GM12892 (cell line): ENCODE measurements at places on chromosomes 3 and 15.

- DNase-seq, result peak; percentile 37
Observed at GRCh38 chr3:9205345-9206143, 43.9 kb downstream of the SRGAP3 start.

- no peak for DNase-seq
Observed at GRCh38 chr3:14265246-14265962, 86.8 kb downstream of the LSM3 start.

GRCh38 chr15:66133247-66133885 is 120.2 kb downstream of the MEGF11 start:
- no peak for DNase-seq

- DNase-seq, result no peak
Observed at GRCh38 chr3:13950042-13950441, 70.2 kb upstream of the WNT7A start.

DNA sequence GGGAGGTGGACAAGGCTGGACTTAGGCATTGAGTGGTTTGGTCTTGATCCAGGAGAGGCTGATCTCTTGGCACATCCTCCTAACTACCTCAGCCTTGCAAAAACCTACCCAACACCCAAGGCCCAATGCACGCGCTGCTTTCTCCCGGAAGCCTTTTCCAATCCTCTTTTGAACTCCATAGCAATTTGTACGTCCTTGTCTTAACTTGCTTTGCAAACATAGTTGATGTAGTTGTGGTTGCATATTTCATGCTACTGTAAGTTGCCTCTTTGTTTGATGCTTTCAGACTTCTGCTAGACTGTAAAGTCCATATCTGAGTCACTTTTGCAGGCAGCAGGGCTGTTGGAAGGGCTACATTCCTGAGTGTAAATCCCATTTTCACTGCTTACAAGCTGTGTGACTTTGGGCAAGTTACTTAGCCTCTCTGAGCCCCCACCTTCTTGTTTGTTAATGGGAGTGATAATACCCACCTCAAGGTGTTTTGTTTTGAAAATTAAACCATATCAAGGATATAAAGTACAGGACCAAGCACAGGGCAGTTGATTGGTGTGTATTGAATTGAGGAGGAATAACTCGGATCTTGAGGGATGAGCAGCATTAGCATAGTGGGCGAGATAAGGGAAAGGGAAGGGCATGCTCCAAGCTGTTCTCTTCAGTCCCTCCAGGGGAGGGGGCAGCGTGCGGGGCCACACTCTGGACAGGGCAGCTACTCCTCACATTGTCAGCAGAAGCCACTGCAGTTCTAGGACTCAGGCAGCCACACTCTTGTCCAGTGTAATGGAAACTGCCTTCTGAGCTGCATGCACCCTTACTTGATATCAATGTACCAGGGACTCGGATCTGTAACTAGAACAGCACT is 28.8 kb downstream of the SIAH2 start:
- DNase-seq, result no peak

- no peak for DNase-seq
Observed at GRCh38 chr15:66306381-66306780, 13.0 kb downstream of the DIS3L start.

DNA sequence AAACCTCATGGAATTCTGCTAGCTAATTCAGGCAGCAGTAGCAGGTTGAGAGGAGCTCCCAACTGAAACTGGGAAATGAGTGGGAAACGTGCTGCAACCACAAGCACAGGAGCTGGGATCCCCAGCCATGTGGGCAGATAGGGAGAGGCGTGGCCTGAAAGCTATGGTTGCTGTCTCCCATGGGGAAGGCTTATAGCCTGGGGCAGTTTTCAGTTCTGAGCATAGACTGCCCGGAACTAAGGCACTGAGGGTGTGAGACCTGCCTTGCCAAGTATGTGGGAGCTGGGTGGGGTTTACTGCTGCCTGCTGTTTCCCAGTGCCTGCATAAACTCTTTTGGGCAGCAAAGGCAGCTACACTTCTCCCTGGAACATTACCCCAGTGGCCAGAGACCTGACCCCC is 229.5 kb downstream of the TUSC7 start:
- no peak for DNase-seq

GRCh38 chr3:57596495-57597126 is 533 bp downstream of the ARF4 start:
- peak; percentile 19 for DNase-seq

DNA sequence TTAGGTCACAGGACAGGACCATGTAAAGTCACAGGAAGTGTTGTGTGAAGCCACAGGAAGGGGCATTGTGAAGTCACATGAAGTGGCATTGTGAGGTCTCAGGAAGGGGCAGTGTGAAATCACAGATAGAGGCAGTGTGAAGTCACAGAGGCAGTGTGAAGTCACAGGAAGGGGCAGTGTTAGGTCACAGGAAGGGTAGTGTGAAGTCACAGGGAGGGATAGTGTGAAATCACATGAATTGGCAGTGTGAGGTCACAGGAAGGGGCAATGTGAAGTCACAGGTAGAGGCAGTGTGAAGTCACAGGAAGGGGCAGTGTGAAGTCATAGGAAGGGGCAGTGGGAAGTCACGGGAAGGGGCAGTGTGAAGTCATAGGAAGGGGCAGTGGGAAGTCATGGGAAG is 37.9 kb downstream of the GASK1A start:
- DNase-seq, result no peak

- DNase-seq, result no peak
Observed at GRCh38 chr3:58335652-58335947, 2.9 kb downstream of the PXK start.

DNA sequence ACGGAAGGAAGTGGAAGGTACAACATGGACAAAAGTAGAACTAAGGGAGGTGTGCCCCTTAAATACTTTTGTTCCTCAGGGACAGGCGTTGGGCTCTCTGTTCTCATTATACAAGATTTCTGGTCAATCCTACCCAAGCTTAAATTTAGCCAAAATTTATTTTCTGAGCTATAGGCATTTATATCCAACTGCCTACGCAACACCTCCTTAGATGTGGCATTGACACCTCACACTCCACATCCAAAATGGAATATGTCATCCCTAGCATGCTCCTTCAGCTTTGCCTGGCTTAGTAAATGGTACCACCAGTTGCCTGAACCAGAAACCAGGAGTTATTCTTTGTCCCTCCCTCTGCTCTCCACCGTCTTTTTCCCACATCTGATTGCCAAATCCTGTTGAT is 26.2 kb downstream of the FANCD2OS start:
- no peak for DNase-seq

GRCh38 chr15:75554717-75555116 is 24.4 kb downstream of the PTPN9 start:
- DNase-seq, result no peak

DNA sequence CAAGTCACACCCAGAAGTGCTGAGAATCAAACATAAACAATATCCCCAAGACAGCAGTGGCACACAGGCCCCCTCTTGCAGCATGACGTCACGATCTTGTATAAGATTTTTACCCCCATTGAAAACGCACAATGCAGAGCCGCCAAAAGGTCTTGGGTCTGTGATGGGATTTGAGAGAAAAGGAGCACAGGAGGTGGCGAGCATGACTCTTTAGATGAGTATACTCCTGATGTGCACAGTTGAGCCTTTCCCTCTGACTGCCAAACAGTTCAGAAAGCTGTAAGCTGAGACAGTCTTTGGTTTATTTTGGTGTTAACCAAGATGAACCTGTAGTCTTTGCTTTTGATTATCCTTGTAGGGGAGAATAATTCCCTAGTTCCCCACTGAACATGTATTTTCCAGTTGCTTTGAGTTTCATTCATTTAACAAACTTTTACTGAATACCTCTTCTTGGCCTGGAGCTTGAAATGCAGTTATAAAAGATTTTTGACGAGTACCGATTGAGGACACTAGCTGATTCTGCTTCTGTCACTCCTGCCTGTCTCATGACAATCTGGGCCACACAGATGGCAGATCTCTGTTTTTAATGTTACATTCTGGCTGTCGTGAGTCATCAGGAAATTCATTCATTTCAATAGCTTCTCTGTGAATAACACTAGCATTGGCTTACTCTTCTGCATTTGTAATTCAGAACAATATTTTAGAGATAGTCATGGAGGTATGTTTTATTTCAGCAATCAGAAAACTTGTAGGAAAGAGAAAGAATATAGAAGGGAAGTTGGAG is 28.9 kb downstream of the CFAP91 start:
- DNase-seq, result no peak

DNA sequence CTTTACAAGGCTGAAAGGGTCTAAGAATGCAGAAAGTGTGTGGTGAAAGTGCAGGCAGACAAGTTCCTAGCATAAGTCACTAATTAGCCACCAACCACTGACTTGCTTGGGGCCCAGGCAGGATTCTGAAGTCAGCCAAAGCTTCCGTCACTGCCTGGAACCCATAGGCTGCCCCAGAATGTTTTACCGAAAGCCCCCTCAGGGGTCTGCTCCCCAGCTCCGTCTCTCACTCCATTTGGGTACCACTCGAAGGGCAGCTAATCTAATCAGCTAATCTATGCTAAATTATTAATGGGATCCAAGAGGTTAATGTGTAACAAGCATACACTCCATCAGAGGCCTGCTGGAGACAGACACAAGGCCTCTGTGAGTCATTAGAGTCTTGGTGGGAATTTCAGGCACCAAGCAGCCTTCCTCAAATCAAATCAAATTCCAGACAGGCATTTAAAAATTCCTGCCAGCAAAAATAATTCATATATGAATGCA is 13.2 kb downstream of the ADAMTS9 start:
- DNase-seq, result no peak

- no peak for DNase-seq
Observed at GRCh38 chr3:48280881-48281280, 40.0 kb downstream of the ZNF589 start.

DNA sequence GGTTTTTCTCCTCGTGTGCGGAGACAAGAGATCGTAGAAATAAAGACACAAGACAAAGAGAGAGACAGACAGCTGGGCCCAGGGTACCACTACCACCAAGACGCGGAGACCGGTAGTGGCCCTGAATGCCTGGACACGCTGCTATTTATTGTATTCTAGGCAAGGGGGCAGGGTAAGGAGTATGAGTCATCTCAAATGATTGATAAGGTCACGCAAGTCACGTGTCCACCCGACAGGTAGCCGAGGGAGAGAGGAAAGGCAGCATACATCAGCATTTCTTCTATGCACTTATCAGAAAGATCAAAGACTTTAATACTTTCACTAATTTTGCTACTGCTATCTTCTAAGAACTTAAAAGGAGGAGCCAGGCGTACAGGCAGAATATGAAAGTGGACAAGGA is 28.2 kb downstream of the MYL3 start:
- no peak for DNase-seq

DNA sequence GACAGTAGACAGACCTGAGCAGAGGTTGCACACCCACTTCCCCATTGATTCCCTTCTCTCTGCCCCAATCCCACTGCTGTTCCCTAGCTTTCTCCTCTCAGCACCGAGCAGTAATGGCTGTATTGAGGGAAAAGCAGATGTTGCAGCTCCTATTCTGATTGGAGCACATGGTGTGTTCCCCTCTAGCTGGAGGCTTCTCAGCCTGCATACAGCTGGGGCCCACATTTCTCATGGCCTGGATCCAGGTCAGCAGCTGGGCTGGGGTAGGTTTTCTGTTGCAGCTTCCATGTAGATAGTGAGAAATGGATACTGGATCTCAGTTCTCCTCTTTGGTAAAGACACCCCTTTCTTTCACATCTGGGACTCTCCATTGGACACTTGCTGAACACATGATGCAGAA is 50.1 kb downstream of the RYR3 start:
- no peak for DNase-seq

GRCh38 chr3:56960234-56960917 is 100.1 kb upstream of the SPATA12 start:
- DNase-seq, result no peak

- DNase-seq, result no peak
Observed at GRCh38 chr3:51937611-51938450, 3.9 kb downstream of the RRP9 start.

DNA sequence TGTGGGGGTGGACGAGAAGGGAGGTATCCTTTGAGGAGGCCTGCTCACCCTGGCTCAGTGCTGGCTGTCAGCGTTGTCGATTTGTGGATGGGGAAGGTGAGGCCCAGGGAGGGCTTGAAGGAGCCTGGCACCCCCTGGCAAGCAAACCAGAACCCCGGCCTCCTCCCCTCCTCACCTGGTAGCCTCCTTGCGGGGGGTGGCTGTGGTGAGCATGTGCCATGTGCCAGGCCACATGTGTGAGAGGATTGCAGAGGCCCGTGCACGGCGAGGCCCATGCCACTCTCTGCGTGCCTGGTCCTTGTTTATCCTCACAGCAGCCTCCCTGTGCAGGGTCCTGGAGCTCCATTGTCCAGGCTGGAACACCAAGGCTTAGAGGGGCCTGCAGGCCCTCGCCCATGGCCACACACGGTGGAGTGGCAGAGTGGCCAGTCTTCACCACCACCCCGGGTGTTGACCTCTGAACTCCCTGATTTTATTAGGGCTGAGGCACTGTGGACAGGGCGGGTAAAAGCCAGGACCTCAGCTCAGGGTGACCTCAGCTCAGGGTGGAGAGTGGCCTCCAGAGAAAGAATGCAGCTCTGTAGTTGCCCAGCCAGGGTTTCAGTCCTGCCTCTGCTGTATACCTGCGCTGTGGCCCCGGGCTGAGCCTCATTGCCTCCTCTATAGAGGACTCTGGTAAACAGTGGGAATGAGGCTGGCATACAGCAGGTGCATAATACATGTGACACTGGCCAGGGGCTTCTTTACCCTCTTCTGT is 29.1 kb downstream of the HDAC11 start:
- DNase-seq, result no peak

GRCh38 chr15:77634266-77634962 is 1.7 kb upstream of the LINGO1 start:
- DNase-seq, result peak; percentile 62

- no peak for DNase-seq
Observed at GRCh38 chr3:56867671-56868070, 65.9 kb upstream of the ARHGEF3 start.

GRCh38 chr3:66037986-66038369 is 740 bp downstream of the MAGI1 start:
- peak; percentile 10 for DNase-seq

DNA sequence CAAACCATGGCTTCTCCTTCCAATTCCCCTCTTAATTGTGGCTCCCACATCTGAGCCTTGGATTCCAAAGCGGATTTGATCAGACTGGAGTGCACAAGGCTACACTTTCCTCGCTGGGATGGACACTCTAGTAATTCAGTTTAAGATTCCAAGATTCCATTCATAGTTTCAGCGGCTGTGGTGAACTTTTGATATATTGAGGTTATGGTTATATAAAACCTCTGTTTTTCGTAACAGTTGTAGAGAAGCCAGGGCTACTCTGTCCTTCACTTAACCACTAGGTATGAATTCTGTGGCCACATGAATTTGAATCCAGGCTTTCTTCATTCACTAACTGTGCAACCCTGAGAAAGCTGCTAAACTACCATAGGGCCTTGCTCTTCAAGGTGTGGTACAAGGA is 67.9 kb upstream of the KY start:
- DNase-seq, result no peak

- DNase-seq, result no peak
Observed at GRCh38 chr3:30112902-30113484, 493.4 kb upstream of the TGFBR2 start.

DNA sequence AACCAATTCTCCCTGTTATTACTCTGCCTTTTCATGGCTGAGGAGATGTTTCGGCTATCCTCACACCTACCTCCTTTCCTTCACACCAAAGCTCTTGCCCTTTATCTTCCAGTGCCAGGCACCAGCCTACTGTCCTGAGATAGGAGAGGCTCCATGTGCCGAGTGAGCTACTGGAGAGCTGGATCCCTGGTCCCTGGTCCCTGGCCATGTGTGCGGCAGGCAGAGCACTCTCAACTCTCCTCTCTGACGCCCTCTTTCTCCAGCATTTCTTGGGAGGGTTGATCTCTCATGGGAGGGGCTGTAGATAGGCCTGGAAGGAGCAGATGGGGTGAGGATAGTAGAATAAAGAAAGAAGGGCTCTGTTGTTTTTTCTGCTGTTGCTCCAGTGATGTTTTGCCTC is 277.1 kb upstream of the UMPS start:
- no peak for DNase-seq

GRCh38 chr3:102230057-102230456 is 204.8 kb upstream of the ZPLD1 start:
- DNase-seq, result no peak
